ENCODE measurements at places on chromosomes 11 and 22.

DNA sequence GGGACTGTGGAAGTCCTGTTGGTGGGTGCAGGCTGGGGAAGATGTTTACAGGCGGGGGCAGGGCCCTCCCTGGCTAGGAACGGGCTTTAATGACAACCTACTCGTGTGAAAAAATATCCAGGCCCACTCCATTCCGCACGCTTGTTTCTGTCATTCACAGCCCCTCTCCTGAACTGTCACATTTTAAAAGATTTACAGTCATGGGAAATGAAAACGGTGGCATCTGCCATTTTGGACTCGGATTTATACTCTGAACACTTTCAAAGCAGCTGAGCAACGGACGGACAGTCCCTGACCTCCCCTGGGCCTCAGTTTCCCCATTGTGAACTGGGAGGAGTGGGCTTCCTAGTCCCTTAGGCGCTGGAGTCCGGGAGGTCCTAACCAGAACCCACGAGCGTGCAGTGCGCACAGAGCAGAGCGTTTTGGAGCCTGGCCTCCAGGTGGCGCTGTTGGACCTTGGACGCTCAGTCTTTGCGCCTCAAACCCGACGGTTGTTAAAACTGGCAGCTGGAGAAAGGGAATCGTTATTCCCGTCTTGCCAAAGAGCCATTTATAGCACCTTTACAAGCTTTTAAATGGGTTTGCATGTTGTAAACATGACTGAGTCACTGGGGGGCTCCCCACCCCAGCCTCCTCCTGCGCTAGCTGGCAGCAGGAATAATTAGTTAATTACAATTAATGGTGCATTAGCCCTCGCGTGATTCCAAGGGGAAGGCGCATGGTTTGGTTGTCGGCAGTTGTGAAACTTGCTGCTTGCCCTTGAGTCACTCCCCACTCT is 75.3 kb downstream of the FBLN1 start:
- DNase-seq, result peak; percentile 47

GRCh38 chr11:128894685-128895084 is 3.5 kb downstream of the KCNJ5 start:
- no peak for DNase-seq

- no peak for DNase-seq
Observed at GRCh38 chr11:96332126-96332771, 10.7 kb downstream of the MAML2 start.

DNA sequence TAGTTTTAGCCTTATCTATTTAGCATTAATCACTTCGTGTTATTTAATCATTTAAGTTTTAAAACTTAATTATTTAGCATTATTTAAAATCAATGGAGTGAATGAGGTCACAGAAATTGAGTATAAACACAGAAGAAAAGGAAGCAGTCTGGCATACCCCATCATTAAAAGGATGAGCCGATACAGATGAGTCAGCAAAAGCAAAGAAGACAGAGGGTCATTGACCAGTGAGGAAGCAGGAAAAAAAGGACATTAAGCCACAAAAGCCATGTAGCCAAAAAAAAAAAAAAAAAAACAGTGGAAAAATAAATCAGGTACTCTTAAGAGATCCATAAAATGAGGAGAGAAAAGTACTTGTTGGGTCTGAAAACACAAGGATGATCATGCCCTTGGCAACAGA is 71.5 kb downstream of the TYR start:
- DNase-seq, result no peak

DNA sequence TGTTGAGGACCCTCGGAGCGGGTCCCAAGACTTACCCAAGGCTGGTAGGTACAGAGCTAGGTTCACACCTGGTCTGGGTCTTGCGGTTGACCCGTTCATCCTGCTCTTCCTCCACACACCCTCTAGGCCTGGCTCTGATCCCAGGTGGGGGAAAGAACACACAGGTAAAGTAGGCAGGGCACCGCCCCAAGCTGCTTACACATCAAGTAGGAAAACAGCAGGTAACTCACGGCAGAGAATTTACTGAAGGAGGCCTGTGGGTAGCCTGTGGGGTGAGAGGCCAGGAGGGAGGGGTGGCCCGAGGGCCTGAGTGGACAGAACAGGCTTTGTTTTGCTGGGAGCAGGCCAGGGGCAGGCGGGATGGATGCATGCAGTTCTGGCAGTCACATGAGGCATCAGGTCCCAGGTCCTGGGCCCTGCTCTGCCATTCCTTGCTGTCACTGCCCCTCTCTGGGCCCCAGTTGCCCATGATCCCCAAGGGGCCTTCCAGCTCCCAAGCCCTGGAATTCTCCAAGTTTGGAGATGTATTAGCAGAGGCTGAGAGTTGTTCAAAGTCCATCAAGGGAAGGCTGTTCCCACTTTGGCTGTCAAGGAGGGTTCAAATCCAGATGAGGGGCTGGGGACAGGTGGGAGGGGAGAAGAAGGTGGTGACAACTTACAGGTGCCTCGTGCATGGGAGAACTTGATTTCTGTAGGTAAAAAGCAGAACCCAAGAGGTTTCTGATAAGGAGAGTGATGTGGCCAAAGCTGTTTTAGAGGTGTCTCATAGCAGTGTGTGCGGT is 5.7 kb downstream of the TSKU start:
- DNase-seq, result no peak

DNA sequence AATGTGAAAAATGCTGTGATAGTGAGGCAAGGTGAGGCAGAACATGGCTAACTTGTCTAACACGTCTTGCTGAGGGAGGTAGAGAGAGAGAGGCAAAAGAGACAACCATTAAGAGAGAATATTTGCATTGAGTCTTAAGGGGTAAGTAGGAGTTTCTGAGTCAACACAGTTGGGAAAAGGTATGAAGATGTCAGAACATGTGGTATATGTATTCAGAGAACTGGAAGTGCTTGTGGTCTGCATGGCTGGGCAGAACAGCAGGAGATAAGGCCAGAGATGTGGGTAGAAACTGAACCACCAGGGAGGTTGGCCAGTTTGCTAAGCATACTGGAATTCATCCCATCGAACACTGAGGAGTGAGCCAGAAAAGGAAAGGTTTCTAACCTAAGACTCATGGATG is 25.0 kb upstream of the SLC5A1 start:
- no peak for DNase-seq

DNA sequence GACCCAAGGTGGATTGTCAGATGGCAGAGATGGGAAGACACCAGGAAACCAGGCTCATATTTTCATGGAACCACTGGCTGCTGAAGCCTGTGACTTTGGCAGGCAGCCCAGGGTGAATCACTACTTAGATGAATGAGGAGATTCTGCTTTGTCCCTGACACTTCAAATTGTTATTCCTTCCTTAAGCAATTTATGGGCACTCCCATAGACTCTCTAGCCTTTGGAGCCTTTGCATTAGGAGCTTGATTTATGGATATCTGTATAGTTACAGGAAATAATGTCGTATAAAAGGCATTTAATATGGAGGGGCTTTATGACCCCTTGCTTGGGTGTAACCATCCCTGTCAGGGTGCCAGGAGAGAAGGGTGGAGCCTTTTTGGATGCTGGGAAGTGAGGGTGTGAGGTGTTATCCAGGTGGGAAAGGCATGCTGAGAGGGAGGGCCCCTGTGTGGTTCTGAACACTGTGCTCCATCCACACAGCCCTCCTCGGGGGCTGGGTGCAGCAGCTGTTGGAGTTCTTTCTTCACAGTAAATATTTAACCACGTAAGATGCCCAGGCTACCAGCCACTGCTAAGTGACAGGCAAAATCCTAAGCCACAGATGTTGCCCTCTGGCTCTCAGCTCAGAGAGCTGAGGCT is 35.3 kb downstream of the IL18 start:
- DNase-seq, result no peak

GRCh38 chr11:83459798-83460197 is 173.6 kb upstream of the CCDC90B start:
- DNase-seq, result no peak

DNA sequence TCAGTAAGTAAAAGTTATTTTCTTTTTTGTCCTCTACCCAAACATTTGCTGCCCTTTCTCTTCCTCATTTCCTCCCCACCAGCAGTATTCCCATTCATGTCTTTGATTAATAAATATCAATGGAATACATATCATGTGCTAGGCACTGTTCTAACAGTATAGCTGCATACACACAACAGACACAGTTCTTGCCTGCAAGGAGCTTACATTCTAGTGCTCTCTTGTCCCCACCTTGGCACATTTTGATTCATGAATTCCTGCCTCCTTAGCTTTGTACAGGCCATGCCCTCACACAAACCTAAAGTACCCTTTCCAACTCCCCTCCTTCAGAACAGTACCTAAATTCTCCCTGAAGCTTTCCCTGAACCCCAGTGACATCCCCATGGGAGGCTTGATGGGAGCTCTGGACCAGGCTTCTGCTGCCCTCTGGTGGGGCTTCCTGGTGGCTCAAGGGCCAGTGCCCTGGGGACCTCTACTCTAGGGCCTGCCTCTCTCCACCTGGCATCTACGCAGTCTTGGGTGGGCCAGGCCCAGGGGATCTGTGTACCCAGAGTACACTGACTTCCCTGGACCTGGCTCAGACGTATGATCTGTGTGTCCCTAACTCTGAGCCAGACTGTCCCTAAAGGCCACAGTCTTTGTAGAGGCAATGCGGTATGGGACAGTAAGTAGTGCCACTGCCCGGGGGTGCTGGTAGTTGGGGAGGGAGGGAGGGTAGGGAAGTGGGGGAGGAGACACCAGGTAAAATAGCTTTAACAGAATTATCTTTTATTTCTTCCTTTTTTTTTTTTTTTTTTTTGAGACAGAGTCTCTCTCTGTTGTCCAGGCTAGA is 14.1 kb downstream of the RPS13 start:
- peak; percentile 13 for DNase-seq

DNA sequence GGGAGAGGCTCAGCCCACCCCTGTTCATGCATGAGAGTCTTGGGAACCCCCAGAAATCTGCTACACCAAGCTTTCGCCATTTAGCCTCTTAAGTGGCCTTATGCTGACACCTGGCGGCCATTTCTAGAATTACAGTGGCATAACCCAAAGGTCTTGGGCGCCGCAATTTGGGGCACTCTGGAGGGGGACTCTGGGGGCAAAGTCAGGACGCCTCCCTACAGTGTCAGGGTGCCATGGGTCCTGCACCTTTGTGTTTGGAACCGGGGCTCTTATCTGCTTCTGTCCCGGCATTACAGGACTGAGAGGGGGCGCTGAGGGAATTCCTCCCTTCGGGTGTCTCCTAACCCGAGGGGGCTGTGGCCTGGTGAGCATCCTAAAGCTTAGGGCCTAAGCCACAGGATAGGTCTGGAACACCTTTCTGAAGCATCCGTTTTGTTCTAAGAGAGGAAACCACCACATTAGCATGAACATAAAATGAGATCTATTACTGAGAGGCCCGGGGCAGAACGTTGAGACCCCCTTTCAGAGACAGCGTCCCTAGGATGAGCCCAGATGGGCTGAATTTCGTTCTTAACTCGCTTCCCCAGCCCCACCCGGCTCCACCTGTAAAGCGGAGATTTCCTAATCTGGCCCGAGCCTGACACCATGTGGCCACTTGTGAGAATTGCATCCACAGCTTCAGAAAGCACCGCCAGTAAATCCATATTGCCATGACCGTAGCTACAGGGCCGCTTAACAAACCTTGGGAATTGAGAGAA is 9.3 kb downstream of the INS start:
- peak; percentile 31 for DNase-seq

GRCh38 chr11:35138943-35139721 is at the start of gene CD44:
CD44 (plus strand) TSS chr11:35139171; CDS start chr11:35139304, 133 bp downstream.
- DNase-seq, result peak; percentile 39

DNA sequence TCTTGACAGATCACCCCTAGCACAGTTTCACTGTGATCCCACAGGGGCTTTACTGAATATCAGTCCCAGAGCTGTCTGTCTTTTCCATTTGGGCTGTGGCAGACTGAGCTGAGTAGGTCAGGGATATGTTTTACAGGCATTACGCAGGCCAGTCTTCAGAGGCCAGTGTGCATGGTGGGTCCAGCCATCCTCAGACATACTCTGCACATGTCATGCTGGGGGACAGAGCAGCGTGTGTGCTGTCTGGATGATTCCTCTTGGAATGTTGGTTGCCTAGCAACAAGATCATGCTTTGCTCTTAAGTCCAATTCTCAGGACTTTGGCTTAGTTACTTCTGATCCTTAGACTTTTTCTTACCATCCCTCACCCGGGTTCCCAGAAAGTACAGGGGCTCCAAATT is 736.5 kb downstream of the DLG2 start:
- DNase-seq, result no peak

DNA sequence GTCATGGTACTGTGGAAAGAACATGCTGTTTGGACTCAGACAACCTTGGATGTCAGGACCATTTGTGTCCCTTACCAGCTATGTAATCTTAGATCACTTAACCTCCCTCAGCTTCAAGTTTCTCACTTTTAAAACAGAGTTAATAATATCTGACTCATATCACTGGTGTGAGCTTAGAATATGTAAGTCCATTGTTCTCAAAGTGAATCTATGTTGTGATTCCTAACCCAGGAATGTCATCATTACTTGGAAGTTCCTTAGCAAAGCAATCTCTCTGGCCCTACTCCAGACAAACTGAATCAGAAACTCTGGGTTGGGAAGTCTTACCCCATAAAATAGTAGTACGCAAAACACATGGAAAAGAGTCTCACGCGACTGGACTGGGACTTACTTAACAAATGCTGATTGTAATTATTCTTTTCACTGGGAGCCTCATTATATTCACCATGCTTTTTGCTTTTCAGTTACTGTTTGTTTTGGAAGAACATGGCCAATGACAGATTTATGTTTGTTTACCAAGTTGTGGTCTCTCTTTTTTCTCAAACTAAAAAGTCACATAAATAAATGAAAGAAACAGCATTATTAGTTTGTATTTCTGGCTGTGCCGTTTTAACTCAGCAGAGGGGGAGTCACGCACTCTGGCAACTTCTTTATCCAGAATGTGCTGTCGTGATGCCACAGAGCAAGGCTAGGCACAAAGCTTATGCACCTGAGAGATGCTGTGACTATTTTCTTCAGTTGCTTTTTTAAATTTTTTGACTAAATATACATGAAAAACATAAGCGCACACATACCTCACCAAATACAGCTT is 217.7 kb upstream of the CTSC start:
- no peak for DNase-seq

DNA sequence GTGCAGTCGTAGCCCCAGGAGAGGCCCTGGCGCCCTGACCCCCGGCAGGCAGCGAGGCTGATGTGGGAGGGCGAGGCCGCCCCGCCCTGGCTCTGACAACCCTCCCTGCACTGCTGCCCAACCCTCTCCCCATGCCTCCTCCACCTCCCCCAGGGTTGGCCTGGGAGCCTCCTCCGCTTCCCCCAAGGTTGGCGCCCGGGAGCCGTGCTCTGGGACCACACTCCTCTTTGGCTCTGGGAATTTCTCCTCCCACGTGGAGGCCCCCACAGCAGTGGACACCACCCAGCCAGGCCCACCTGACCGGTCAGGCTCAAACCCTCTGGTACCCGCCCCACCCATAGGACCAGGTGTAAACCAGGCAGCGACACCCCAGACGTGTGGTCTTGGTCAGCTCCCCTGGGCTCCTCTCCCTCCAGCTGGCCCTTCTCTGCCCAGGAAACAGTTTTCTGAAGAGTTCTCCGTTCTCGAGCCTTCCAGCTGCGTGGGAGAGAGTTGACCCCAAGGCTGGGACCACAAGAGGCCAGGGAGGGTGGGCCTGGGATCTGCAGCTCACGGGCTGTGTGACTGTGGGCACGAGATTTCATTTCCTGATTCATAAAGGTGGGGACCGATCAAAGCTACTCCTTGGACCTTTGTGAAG is 39.5 kb upstream of the BRSK2 start:
- no peak for DNase-seq

- no peak for DNase-seq
Observed at GRCh38 chr11:36051235-36052144, 107.6 kb downstream of the LDLRAD3 start.

GRCh38 chr11:33375688-33376311 is 118.6 kb downstream of the HIPK3 start:
- no peak for DNase-seq

Data from hypothalamus (tissue), 51 donors.